ENCODE measurements at places on chromosomes 11 and 22.

DNA sequence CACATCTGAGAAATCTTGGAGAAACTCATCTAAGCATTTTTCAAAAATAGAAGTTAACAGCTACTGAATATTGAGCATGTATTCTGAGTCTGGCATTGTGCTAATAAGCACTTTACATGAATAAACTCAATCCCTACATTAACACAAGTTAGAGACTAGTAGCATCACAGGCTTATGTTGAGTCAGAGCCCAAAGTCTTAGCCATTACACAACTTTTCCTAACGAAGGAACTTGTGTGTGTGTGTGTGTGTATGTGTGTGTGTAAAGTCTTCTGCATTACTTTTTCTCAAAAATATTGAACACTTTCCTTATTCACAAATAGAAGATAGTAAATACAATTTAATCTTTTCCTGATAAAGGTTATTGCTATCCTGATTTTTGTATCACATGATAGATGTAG lies 8.7 kb upstream of the CLPB start:
- DNase-seq: no peak

- DNase-seq: no peak
These were observed 91.4 kb upstream of the TOP3B start for GRCh38 chr22:22073769-22074561.

DNA sequence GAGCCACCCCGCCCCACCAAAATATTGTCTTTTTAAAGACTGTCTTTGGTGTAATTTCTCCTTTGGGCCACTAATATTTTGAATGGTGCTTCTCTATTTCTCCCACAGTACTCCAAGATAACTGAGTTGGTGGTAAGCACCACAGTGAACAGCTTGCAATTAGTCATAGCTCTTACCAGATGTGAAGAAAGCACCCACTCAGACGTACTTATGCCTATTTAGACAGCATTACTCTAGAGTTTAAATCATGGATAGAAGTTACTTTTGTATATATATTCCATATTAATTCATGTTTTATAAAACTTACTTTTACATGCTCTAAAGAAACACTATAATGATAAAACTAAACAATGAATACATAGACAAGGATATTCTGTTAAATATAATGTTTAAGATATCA lies 12.7 kb downstream of the ANO3 start:
- no peak for DNase-seq

GRCh38 chr11:78583889-78584288 lies 9.2 kb upstream of the NARS2 start:
- no peak for DNase-seq

DNA sequence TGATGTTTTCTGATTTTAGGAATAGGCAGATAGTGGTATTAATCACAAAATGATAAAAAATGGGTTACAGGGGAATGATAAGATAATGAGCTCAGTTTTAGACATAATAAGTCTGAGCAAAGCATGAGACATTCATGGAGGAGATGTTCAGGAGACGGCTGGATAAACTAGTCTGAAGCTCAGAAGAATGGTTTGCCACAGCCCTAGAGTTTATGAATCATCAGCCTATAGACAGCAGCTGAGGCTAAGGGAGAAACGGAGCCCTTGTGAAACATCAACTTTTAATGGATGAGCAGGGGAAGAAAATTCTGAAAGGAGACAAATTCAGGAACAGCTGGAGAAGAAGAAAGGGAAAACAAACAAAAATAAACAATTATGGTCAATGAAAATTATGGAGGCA lies 87.2 kb downstream of the RELT start:
- DNase-seq: no peak

- DNase-seq: no peak
These were observed 218.8 kb upstream of the SORL1-AS1 start for GRCh38 chr11:121671283-121672168.

DNA sequence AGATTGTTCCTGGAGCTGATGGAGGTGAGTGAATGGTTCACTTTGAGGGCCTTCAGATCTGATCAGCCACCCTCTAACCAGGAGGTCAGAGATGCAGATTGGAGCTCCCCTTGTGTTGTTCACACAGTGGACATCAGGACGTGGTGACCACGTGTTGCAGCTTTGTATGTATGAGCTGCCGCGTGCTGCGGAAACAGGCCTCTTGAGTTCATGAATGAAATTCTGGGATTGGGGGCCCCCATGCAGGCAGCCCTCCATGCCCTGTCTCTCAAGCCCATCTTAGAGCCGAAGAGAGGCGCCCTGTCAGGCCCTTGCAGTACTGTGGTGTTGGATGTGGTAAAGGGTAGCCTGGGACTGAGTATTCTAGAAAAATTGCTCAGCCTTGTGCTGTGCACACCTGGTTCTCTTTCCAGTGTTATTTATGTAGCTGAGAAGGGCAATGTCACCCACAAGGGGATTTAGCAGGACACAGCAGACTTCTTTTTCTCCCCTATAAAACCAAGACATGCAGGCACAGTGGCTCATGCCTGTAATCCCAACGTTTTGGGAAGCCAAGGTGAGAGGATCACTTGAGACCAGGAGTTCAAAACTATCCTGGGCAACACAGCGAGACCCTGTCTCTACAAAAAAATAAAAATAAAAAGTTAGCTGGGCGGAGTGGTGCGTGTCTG lies 64.9 kb downstream of the MED15 start:
- DNase-seq: no peak

GRCh38 chr22:32555581-32555980 lies 81.0 kb downstream of the FBXO7 start:
- no peak for DNase-seq

GRCh38 chr11:4465407-4465806 lies 16.3 kb downstream of the OR52K2 start:
- DNase-seq: no peak

DNA sequence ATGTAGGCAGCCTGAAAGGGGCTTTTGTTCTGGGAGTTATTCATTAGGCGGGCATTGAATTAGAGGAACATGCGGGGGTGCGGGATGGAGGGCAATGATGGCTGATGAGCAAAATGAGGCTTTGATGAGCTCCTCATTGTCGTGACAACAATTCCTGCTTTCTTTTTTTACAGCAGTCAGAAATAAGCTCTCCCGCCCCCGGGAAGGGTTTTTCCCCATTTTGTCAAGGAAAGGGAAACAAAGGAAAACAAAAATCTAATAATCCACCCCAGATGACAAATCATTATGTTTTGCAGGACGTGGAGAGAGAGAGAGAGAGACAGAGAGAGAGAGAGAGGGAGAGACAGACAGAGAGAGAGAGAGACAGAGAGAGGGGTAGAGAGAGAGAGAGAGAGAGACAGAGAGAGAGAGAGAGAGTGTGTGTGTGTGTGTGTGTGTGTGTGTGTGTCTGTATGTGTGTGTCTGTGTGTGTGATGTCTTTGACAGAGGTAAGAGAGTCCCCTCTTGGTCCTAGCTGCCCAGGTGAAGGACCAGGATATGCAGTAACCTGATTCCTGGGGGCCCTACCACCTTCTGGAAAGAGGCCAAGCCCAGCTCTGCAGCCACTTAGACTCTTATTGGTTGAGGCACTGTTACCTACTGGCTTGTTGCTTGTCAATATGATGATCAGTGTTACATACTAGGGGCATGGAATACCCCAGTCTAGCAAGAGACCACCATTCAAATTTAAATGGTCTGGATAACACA lies 46.7 kb upstream of the PARVA start:
- DNase-seq: no peak

- DNase-seq: no peak
These were observed 729.0 kb downstream of the FAM181B start for GRCh38 chr11:82004537-82005213.

GRCh38 chr11:72642884-72643522 lies 31.2 kb downstream of the PDE2A start:
- peak; percentile 71 for DNase-seq

DNA sequence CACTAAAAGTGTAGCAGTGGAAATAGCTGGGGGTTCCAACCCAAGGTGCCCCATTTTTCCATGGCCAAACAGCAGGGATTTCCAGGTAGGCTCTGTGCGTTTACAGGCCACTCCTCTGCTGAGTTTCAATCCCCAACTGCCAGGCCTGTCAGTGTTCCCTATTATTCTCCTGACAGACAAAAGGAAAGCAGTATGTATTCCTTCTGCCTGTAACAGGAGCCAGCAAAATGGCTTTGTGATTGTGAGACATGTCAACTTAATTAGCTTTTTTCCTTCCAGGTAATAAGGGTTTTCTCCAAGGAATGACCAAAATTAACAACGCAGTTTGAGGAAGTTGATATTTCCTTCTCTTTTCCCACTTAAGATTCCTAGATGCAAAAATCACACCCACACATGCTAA lies 277.1 kb upstream of the MPPED2 start:
- no peak for DNase-seq
